ENCODE measurements at places on chromosomes 6 and 20.
A peak's percentile ranks its signal among the peaks of the same experiment; 100 is the strongest.

GRCh38 chr6:82197784-82198183 lies 49.8 kb downstream of the IBTK start:
- no peak for DNase-seq

- peak; percentile 8 for DNase-seq
Measured at GRCh38 chr6:113496166-113496565, 361.0 kb upstream of the MARCKS start.

DNA sequence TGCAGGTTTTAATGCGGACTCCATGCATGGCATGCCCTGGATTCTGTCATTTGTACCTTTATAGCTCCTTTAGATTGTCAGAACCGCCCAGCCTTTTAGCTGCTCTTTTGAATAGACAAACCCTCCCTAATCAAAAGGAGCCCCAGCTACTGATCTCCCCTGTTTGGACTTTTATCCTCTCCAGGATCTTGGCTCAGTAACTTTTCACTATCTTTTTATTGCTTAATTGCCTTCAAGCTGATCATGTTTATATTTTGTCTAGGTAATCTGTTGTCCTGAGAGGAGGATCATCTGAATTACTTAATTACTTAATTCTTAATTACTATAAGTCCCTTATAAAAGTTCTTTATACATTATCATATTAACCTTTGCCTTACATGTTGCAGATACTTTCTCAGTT lies 93.2 kb downstream of the HIVEP1 start:
- no peak for DNase-seq

- DNase-seq: no peak
Measured at GRCh38 chr6:66376001-66376400, 669.0 kb upstream of the EYS start.

GRCh38 chr6:74932232-74932888 lies 273.5 kb downstream of the COL12A1 start:
- DNase-seq: no peak

- no peak for DNase-seq
Measured at GRCh38 chr6:125207956-125208355, 54.4 kb downstream of the TPD52L1 start.

Data from skin of body (tissue), 3 donors.